ENCODE measurements at places on chromosomes 12 and 14.

GRCh38 chr14:36702474-36702873, 40.8 kb downstream of the PAX9 start:
- no peak for DNase-seq

DNA sequence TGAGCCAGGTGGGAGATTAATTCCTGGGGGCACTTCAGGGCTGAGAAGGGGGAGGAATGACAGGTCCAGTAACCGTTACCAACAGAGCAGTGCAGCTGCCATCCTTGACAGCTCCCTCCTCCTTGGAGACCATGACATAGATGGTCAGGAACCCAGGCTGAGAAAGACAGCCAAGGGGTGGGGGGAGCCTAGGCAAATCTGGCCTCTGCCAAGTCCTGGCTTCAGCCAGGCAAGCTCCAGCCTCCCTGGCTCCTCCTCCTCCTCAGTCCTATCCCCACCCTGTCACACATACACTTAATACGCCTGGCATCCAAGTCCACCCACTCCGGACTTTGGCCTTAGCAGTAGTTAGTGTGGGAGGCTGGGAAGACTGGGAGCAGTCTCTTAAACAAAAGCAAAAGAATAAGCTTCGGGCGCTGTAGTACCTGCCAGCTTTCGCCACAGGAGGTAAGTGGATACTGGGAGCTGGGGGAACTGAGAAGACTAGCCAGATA, at the start of gene RDH5:
Gene RDH5 (plus strand): TSS at position 323 of the 494 bp plus-strand sequence. CDS start 792 bp downstream, outside the sequence.
- no peak for DNase-seq

- no peak for DNase-seq
Measured at GRCh38 chr14:75448209-75448608, 20.4 kb downstream of the JDP2 start.

GRCh38 chr12:95415451-95415850, 58.5 kb upstream of the METAP2 start:
- DNase-seq, result no peak

DNA sequence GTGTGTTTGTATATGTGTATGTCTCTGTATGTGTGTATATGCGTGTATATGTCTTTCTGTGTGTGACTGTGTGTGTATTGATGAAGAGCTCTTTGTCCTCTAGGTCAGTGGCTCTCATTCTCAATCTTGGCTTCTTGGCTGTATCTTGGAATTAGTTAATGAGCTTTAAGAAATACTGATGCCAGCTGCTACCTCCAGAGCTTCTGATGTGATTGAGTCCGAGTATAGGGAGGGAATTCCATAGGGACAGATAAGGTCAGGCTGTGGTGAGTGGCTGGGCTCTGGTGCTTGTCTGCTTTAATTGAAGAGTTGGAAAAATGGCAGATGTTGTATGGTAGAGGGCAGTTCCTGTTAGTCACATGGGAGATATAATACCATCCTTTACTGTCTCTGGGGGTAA, 140.1 kb downstream of the C12orf75 start:
- no peak for DNase-seq
